ENCODE measurements at places on chromosomes 2 and 18.
A peak's percentile ranks its signal among the peaks of the same experiment; 100 is the strongest.

- DNase-seq = no peak
These were observed 262.2 kb upstream of the ZNF521 start for GRCh38 chr18:25614168-25614567.

GRCh38 chr2:128543646-128544045, 225.0 kb upstream of the HS6ST1 start:
- no peak for DNase-seq

GRCh38 chr18:59631583-59632181, 65.5 kb downstream of the CCBE1 start:
- DNase-seq = peak; percentile 18

GRCh38 chr2:147684903-147685302, 159.9 kb upstream of the ACVR2A start:
- no peak for DNase-seq

- no peak for DNase-seq
These were observed 5.1 kb upstream of the MTERF4 start for GRCh38 chr2:241107031-241107783.

DNA sequence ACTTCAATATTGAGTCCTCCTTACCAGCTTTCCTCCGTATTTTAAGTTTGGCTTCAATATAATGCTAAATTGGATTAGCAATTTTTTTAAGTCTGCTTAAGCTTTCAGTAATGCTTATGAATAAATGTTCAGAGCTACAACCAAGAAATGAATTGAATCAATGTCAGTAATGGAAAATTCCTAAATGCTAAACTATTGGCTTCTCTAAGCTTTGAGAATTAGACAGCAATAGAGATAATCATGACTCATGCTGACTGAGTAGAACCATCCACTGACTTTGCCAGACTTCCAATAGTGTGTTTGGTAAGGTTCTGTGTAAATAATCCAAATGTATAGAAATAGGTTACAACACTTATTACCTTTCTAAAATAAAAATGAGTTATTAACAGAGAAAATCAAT, 8.9 kb upstream of the PDE1A start:
- DNase-seq = no peak

DNA sequence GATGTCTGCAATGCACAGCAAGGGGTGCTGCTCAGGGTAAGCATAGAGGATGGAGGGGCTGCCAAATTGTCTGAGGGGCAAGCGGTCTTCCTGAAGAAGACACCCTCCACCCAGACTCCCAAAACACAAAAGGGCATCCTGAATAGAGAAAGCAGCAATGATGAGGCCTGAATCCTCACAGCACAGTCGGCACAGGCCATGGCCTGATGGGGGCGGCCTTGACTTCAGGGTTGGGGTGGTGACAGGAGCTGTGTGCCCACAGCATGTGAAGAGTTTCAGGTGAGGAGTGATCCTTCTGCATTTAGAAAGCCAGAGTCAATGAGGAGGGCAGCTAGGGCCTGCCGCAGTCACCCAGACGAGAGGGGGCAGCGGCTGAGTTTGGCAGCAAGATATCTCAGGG, 159.4 kb downstream of the GALNT14 start:
- DNase-seq = no peak

GRCh38 chr2:6773007-6773693, 92.6 kb downstream of the CMPK2 start:
- DNase-seq = peak; percentile 49

DNA sequence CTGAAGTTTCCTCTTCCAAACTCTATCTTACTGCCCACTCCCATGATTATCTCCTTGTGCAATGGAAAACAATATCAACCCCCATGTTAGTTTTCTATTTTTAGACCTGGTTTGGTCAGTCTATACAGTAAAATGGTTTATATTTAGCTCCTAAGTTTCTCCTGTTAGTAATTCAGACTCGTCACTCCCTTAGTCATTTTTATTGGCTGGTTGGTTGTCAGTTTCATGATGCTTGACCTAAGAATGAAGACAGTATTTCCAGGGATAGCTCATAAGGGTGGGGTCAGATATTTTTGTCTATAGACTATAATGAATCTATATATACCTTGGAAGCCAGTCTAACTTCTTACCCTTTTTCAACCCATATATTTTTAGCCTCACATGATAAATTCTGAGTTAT, 61.4 kb upstream of the NEUROD1 start:
- peak; percentile 51 for DNase-seq

GRCh38 chr2:177246000-177246399, 18.5 kb downstream of the NFE2L2 start:
- DNase-seq = no peak

DNA sequence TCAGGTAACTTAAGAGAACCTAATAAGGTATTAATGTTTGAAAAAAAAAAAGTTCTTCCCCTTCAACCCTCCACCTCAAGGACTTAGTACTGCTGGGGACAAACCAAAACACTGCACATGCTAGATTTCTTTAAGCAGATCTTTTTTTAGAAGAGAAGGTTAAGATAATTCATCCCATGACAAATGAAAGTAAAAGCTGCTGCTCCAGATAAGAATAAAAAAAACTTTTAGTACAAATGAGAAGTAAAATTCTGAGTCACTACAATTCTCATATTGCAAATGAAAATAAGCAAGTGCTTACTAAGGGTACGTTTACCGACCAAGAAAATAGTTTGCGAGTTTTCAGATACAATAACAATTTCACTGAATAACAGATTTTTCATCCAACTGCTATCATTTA, 8.9 kb downstream of the STAM2 start:
- DNase-seq = no peak

GRCh38 chr2:9753665-9754531, 89.4 kb upstream of the TAF1B start:
- DNase-seq = no peak

- DNase-seq = no peak
These were observed 43.7 kb downstream of the MEX3C start for GRCh38 chr18:51153659-51154371.

GRCh38 chr2:2104331-2104730, 226.7 kb downstream of the MYT1L start:
- DNase-seq = no peak

GRCh38 chr2:61438670-61439069, 32.2 kb downstream of the USP34 start:
- DNase-seq = no peak

GRCh38 chr2:109510136-109511028, 103.4 kb downstream of the SEPTIN10 start:
- DNase-seq = peak; percentile 79

GRCh38 chr18:49152885-49153284, 202.1 kb upstream of the SMAD7 start:
- DNase-seq = no peak

DNA sequence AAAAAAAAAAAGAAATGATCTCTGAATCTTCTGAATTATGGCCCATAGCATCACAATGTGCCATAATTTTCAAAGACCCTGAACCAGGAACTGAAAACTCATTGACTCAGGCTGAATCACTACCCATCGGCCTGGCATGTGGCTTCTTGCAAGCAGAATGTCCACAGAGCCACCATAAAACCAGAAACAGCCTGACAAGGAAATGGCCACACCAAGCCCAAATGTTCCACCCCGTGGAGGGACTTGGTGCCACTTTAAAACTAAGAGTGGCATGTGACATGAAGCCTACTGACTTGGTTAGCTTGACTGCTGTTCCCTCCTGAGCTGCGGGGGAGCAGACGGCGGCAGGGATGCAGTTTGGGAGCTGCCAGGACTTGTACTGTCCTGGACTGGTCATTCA, 71.2 kb upstream of the RBM44 start:
- DNase-seq = no peak

- DNase-seq = no peak
These were observed 97.4 kb downstream of the DDX1 start for GRCh38 chr2:15688924-15689568.

DNA sequence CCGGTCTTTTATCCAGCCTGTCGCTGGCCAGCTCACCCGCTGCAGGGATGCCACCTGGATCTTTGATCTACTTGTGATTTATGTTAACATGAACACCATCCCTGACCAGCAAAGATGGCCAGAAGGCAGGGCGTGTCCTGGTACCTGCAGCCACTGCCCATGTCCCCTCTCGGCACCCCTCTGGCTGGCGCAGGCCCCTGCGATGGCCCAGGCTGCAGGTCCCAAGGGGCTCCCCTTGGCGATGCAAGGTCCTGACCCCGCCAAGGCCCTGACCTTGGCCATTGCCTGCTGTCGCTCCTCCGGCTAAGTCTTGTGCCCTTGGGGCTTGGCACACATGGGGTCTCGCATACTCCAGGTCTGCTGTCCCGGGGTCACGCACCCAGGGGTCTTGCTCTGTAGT, 214.9 kb downstream of the TWIST2 start:
- DNase-seq = no peak

GRCh38 chr2:230908595-230909191, 16.3 kb downstream of the GPR55 start:
- peak; percentile 95 for DNase-seq

GRCh38 chr2:124163840-124164239, 138.8 kb downstream of the CNTNAP5 start:
- no peak for DNase-seq

DNA sequence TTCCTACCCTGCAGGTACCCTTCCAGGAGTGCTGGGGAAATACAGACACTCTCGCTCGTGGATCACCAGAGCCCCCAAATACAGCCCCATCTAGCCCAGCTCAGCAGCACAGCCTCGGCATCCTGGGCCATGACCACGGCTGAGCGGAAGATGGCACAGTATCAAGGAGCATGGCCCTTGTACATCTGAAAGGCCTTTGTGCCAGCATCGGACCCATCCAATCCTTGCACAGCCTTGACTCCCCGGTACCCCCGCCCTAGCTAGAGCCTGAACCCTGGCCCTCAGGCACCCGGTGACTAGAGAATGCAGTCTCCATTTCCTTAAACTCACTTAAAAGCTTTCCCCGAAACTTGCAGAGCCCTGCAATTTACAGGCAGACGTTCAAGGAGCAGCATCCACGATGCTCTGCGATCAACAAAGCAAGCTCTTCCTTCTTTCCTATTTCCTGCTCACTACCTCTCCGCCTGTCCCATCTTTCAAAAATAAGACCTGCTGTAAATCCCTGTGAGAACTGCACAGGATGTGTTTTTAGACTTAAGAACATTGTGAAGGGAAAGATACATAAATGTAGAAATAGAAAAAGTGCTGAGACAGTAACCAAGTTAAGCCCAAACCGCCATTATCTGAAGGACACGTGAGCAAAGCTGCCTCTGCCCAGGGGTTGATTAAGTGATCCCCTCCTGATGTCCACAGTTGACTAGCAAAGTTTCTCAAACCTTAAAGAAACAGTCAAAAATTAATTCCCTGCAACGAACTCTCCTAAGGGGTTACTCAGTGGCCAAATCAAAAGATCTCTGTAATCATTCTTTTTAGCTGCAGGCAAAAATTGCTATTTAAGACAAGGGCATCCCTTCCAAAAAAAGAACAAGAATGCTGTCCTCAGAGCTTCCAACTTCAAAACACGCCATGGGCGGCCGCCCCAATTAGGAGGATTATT, 48.5 kb downstream of the ZNF516 start:
- no peak for DNase-seq

- no peak for DNase-seq
These were observed 32.2 kb downstream of the THADA start for GRCh38 chr2:43563679-43564078.

GRCh38 chr2:56104962-56105361, 78.8 kb upstream of the CCDC85A start:
- DNase-seq = no peak

- DNase-seq = no peak
These were observed 232.8 kb downstream of the TCF4 start for GRCh38 chr18:55355223-55355622.

GRCh38 chr2:228048838-228049490, 132.5 kb downstream of the SPHKAP start:
- peak; percentile 66 for DNase-seq

DNA sequence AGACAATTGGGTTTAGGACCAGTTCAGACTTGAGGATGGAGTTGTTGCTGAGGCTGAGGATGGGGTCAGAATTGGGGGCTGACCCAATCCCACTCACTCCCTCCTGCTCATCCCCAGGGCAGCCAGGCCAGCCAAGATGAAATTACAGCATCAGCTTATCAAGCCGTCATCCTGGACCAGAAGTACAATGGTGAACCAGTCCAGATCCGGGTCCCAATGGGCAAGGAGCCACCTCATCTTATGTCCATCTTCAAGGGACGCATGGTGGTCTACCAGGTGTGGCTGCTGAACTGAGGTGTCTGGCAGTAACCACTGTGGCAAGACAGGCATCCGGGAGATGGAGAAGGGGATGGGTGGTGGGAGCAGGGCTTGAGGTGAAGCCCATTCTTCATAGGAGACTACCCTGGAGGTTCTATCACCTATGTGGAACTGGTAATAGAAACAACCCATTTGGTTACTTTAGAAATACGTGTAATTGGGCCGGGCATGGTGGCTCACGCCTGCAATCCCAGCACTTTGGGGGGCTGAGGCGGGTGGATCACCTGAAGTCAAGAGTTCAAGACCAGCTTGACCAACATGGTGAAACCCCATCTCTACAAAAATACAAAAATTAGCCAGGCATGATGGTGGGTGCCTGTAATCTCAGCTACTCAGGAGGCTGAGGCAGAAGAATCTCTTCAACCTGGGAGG, 13.9 kb downstream of the VIL1 start:
- DNase-seq = no peak

- DNase-seq = peak; percentile 37
These were observed 198.0 kb downstream of the NBAS start for GRCh38 chr2:15363142-15363541.

DNA sequence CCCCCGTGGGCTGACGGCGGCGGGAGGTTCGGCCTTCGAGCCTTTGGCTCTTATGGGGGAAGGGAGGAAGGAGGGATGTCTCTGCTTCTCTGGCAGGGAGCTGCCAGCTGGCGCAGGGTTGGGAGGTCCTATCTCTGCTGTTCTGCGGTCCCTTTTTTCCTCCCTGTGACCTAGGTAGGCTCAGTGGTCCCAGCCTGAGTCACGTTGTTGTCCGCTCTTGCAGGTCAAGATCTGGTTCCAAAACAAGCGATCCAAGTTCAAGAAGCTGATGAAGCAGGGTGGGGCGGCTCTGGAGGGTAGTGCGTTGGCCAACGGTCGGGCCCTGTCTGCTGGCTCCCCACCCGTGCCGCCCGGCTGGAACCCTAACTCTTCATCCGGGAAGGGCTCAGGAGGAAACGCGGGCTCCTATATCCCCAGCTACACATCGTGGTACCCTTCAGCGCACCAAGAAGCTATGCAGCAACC, 2.5 kb downstream of the DLX1 start:
- DNase-seq = no peak

- DNase-seq = no peak
These were observed 441.8 kb downstream of the SPAG16 start for GRCh38 chr2:213726101-213726500.
